ENCODE measurements at places on chromosomes 3 and 15.

DNA sequence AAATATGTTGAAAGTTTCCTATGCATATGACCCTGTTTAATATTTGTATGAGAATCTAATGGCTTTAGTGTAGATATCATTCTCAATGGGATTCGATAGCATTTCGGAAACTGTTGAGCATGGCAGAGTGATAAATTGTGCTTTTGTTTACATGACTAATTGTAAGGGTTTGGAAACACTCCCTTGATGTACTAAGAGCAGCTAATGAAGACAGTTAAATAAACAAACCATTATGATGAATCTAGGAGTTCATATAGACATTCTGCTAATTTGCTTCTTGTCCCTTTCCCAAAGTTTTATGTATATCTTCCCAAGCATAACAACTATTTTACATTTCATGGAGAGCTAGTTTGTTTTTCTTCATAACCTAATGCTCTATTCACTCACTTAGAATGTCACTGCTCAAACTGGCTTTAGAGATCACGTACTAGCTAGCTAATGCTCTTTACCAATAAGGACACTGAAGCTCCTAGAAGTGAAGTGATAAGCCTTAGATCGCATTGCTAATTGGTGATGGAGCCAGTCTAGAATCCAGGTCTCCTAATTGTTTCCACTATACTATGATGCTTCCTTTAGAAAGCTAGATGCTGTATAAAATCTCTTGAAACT lies 140.8 kb downstream of the TP63 start:
- DNase-seq, result no peak

DNA sequence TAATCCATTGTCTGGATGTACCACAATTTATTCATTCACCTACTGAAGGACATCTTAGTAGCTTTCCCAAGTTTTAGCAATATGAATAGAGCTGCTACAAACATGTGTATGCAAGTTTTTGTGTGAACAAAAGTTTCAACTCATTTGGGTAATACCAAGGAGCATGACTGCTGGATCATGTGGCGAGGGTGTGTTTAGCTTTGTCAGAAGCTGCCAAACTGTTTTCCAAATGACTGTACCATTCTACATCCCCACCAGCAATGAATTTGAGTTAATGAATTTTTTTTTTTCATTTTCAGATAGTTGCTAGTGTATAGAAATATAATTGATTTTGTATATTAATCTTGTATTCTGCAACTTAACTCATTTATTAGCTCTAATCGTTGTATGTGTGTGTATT lies 20.0 kb upstream of the ELP6 start:
- DNase-seq, result no peak

DNA sequence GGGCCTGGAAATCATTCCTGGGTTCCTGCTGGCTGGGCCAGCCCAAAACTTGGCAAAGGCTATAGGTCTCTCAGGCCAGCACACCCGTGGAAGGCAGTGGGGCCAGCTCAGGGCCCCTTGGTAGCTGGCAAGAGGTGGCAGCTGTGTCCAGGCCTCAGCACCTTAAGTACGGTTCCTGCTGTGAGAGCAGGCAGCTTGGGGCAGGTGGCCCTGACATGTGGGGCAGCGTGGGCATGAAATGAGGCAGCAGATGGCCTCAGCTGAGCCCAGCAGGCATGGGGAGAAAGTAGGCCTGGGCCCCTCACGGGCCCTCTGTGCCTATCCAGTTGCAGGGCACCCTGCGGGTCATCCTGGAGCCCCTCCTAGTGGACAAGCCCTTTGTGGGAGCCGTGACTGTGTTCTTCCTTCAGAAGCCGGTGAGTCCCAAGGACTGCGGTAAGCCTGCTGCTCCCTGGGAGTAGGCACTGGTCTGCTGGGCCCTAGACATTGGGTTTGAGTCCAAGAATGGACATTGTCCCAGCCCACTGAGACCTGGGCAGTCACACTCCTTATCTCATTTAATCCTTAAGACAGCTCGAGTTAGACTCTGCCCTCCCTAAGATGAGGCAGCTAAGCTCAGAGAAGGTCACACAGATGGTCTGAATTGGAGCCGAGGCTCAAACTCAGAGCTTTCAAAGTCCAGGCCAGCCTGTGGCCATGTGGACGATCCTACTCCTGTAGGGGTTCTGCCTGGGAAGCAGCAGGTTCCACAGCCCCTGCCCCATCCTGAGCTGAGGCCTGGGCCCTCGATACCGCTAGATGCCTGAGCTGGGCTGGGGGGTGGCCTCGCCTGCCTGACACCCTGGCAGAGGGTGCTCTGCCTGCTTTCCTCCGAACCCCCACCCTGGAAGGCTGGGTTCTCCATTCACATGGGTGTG lies 25.5 kb downstream of the ESYT3 start:
- DNase-seq, result no peak

DNA sequence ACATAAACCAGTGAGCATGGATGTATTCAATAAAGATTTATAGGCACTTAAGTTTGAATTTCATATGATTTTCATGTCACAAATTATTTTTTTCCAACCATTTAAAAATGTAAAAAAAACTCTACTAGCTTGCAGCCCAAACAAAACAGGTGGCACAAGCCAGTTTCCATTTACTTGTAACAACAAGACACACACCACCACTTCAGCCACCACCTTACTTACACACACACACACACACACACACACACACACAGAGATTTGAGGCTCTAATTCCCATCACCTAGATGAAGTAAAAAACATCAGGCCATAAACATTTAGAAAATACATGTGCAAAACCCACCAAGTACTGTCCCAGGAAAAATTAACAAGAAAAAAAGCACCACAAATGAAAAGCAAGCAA lies 25.3 kb downstream of the MYO9A start:
- DNase-seq, result no peak

DNA sequence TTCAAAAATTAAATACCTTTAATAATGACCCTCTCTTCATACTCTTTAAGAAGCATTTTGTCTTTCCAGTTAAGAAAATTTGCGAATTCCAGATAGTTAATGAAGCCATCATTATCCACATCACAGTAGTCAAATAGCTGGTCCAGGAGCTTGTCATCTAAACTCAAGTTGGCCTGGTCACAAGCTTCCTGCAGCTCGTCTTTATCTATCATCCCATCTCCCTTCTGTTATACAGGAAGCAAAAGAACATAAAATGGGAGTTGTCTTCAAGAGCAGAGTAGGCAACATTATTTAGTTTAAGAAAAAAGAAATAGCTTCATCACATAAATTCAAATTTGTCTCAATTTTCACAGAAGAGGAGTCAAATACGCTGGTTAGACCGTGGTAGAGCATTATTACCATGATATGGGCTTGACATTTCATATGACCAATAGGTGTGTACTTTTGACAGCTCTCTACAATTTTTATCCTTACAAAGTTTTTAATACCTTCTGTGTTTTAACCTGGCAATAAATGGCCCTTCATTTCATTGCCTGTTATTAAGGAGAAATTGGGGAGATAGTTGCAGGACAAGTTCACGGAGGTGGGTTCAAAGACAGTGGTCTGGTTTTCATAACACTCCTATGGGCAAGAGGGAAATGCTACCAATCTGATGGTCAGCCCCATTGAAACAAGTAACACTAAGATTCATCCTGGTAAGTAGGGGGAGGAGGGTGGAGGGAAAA lies 45.4 kb downstream of the EFHB start:
- DNase-seq, result no peak

GRCh38 chr3:146078031-146078430 lies 83.0 kb downstream of the PLOD2 start:
- DNase-seq, result no peak

DNA sequence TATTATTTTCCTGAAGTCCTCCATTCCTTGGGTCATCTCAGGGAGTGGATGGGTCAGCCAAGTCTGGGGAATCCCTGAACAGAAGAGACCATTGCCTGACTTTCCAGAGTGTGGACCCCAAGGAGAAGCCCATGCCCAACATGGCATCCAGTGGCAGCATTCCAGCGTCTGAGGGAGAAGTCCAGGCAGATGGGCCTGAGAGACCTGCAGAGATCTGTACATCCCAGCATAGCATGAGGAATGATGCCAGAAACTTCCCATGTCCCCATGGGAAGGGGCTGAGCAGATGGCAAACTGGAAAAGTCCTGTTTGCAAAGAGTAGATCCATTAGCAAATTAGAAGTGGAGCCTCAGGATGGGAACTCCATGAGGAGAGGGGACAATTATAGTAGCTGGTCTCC lies 17.6 kb upstream of the COLQ start:
- DNase-seq, result no peak

GRCh38 chr3:53842436-53843194 lies 3.6 kb downstream of the CHDH start:
- DNase-seq, result no peak

GRCh38 chr3:127426444-127427153 lies 138.8 kb upstream of the PRR20G start:
- no peak for DNase-seq

DNA sequence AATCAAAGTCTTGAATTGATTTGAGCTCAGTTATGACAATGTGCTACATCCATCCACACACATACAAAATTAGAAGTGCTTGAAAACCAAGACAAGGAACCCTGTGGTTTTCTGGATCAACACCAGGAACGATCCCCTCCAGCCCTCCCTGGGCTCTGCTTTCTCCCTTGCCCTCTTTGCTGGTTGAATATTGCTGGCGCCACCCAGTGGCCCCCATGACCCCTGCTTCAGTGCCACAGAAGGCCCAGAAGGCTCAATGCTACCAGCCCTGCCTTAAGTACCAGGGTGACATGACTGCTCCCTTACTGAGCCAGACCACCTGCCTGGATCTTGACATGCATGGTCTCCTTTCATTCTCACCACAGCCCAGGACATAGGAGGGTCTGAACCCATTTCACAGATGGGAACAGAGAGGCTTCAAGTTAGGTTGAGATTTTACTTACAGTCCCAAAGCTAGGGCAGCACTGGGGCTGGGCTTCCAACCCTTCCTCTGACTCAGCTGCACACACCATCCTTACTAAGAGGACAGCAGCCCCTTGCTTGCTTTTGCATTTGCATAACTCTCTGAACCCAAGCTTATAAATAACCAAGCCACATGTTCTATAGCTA lies 15.0 kb downstream of the IL12A start:
- DNase-seq, result peak; percentile 28

GRCh38 chr3:10619989-10620832 lies 114.8 kb upstream of the ATP2B2 start:
- no peak for DNase-seq

- DNase-seq, result no peak
These were observed 61.3 kb downstream of the FBN1 start for GRCh38 chr15:48584090-48584811.

- DNase-seq, result no peak
These were observed 231.5 kb downstream of the EFHB start for GRCh38 chr3:19702416-19703078.

GRCh38 chr3:169179321-169179720 lies 484.2 kb downstream of the MECOM start:
- DNase-seq, result no peak

GRCh38 chr3:108090049-108090700 lies 656 bp downstream of the CD47 start:
- DNase-seq, result peak; percentile 72

GRCh38 chr15:68819495-68820294 lies 1.0 kb downstream of the ANP32A start:
- DNase-seq, result peak; percentile 17

- DNase-seq, result no peak
These were observed 5.2 kb upstream of the CPLX3 start for GRCh38 chr15:74821091-74821789.

DNA sequence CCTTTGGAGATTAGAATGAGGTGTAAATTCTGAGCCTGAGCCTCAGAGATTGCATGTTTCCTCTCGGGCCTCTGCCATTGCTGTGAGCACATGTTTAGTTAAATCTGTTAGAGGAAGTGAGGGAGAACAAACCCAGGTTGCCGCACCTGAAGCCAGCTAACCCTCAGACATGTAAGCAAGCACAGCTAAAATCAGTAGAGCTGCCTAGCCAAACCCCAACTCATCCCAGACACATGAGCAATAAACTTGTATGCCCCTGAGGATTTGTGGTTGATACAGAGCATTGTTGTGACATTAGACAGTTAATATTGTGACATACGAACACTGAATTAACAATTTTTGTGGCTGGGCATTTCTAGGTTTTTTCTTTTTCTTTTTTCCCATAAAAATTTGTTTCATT lies 41.9 kb downstream of the NMD3 start:
- DNase-seq, result no peak

DNA sequence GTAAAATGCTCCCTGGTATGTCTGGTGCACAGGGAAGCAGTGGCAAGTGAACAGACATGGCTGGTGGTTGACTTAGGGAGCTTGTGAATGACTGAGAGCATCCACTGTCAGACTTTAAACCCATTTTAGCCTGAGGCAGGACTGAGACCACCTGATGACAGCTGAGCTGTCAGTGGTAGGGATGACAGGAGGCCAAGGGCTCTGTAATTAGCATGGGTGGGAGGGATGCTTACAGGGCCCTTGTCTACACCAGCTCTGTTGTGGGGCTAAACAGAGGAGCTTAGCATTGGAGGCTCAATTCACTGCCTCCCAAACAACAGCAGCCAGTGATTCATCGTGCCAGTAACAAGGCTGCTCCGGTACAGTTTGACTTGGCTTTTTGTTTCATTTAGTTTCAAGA lies 169.4 kb downstream of the CHST2 start:
- DNase-seq, result no peak

- no peak for DNase-seq
These were observed 60.3 kb upstream of the HERC1 start for GRCh38 chr15:63893866-63894661.

GRCh38 chr15:57857871-57858270 lies 151.4 kb downstream of the POLR2M start:
- DNase-seq, result no peak

- no peak for DNase-seq
These were observed 101.5 kb upstream of the CBLB start for GRCh38 chr3:105970283-105970682.

DNA sequence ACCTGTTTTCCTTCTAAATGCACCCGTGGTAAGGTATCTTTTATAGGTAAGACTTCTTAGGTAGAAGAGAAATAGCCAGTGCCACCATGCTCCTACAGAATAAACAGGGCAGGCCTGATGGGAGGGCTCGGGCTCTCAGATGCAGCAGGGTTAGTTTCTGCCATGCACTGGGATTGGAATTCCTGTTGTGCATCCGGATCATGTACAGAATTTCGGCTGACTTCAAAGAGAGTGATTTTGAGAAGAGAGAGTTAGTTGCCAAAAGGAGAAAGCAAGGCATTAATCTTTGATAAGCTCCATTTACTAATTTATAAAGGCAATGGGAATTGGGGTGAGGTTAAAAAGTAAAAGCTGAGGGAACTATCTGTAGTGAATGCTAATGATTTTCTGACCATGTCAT lies 211.2 kb downstream of the WDR72 start:
- no peak for DNase-seq

Measured in CD4-positive, alpha-beta T cell treated with Interleukin-4 for 1 hour (primary cell).